Natural killer cell treated with Interleukin-12 subunit alpha and Interleukin-12 subunit beta and Interleukin-15 and Interleukin-18, amount 100 ng/mL, for 72 hours (primary cell): ENCODE measurements at places on chromosomes 4 and X.

DNA sequence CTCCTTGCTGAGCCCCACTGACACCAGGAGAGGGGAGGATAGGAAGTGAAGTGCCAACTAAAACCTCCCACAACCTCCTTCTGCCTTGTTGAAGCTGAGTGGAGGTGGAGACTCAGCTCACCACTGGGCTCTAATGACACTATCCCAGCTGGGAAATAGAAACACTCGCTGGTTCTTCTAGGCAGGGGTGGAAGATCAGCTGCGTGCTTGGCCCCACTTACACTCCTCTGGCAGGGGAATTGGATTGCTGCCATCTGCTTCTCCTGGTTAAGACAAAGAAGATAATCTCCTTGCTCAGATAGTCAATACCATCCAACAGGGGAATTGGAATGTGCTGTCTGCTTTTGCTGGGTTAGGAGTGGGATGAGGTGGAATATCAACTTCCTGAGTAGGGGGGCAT is 392.5 kb downstream of the ZNF674 start:
- H3K4me1 ChIP-seq = no peaks in the 10 kb centered on the region
- no peak overlapping the region for H3K4me3 ChIP-seq
- peaks cover 13% of the 10 kb centered on the region for H3K27me3 ChIP-seq
- H3K36me3 ChIP-seq = no peaks in the 10 kb centered on the region
- DNase-seq = no peak

DNA sequence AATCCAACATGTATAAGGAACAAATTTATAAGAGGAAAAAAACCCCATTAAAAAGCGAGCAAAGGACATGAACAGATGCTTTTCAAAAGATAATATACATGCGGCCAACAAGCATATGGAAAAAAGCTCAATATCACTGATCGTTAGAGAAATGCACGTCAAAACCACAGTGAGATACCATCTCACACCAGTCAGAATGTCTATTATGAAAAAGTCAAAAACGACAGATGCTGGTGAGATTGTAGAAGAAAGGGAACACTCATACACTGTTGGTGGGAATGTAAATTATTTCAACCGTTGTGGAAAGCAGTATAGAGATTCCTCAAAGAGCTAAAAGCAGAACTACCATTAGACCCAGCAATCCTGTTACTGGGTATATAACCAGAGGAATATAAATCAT is 465.4 kb downstream of the TMA16 start:
- no peaks in the 10 kb centered on the region for H3K27me3 ChIP-seq
- H3K36me3 ChIP-seq = no peaks in the 10 kb centered on the region
- H3K27ac ChIP-seq = no peak overlapping the region

DNA sequence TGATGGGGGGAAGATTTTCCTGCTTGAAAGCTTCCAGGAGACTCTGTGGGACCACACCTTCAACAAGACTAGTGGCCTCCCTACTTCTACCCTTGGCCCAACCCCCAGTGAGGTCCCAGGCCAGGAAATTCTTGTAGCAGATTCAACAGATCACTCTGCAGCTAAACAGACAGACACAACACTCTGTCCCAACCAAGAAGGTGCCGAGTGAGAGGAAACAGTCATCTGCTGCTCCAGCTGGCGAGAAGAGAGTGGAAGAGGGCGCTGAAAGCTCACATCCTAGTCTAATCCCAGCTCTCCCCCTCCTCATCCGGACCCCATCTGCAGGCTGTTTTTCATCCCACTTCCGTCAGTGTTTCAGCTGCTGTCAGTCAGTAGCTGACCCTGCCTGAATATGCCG is 63.4 kb downstream of the CHRDL1 start:
- DNase-seq = no peak
- no peak overlapping the region for H3K27ac ChIP-seq
- no peaks in the 10 kb centered on the region for H3K4me1 ChIP-seq
- H3K36me3 ChIP-seq = no peaks in the 10 kb centered on the region
- no peaks in the 10 kb centered on the region for H3K27me3 ChIP-seq

GRCh38 chr4:108786351-108786750 is 23.5 kb upstream of the ETNPPL start:
- H3K36me3 ChIP-seq = no peaks in the 10 kb centered on the region
- no peaks in the 10 kb centered on the region for H3K4me1 ChIP-seq
- H3K27ac ChIP-seq = no peak overlapping the region
- peaks cover 6% of the 10 kb centered on the region for H3K27me3 ChIP-seq
- H3K4me3 ChIP-seq = no peak overlapping the region
- DNase-seq = no peak

DNA sequence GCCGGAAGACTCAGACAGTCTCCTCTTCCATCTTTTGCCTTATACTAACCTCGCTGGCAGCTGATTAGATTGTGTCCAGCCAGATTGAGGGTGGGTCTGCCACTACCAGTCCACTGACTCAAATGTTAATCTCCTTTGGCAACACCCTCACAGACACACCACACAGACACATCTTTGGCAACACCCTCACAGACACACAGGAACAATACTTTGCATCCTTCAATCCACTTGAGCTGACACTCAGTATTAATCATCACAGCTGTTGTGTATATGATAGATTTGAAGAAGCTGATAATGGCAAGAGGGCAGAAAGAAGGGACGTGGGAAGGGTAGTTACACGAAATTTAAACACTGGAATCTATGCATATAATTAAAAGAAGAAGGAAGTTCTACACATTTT is 139.5 kb downstream of the ANKRD50 start:
- no peak overlapping the region for H3K4me3 ChIP-seq
- no peaks in the 10 kb centered on the region for H3K4me1 ChIP-seq
- no peak for DNase-seq

DNA sequence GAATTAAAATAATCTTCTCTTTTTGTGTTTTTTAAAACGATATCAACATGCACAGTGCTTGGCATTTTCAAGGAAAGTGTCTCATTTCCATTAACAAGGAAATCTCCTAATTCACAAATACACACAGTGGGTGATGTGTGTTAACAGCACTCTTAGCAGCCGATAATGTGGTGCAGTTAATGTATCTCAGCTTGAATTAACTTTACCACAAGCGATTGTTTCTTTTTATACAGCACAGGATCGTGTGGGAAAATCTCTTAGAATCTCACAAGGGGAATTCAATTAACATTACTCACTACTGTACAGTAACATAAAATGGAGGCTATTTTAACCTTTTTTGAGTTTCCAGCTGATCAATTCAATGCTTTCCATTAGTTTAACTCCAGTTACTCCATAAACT is 1841.9 kb downstream of the STIM2 start:
- no peaks in the 10 kb centered on the region for H3K27me3 ChIP-seq
- H3K36me3 ChIP-seq = no peaks in the 10 kb centered on the region
- no peaks in the 10 kb centered on the region for H3K4me1 ChIP-seq
- H3K4me3 ChIP-seq = no peak overlapping the region
- DNase-seq = no peak

GRCh38 chrX:41148553-41148952 is 63.3 kb downstream of the USP9X start:
- peaks cover 13% of the 10 kb centered on the region for H3K4me1 ChIP-seq
- no peak overlapping the region for H3K27ac ChIP-seq
- DNase-seq = no peak
- no peak overlapping the region for H3K4me3 ChIP-seq

DNA sequence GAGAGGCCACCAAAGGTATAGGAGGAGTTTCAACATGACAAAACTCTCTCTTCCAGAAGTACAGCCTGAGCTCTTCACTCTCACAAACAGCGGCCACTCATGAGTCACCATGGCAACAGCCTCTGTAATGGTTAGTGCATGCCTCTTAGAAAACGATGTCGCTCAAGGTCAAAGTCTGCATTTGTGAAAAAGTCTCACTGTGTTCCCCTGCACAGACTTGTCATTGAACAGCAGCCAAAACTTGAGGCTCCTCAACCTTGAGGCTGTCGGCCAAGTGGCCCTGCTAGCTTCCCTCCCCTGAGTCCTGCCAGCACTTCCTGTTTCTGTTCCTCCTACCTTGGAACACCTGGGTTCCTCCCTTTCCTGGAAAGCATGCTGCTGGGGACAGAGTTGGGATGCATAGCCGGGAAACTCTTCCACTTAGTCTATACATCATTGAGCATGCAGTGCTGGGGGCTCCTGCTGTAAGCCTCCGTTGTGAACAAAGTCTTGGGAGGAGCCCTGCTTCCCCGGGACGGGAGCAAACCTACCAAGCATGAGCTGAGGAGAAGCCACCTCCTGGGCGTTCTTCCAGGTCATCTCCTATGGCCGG is 66.6 kb downstream of the ING2 start:
- H3K36me3 ChIP-seq = no peaks in the 10 kb centered on the region
- no peak overlapping the region for H3K27ac ChIP-seq
- peaks cover 9% of the 10 kb centered on the region for H3K27me3 ChIP-seq
- no peak overlapping the region for H3K4me3 ChIP-seq

DNA sequence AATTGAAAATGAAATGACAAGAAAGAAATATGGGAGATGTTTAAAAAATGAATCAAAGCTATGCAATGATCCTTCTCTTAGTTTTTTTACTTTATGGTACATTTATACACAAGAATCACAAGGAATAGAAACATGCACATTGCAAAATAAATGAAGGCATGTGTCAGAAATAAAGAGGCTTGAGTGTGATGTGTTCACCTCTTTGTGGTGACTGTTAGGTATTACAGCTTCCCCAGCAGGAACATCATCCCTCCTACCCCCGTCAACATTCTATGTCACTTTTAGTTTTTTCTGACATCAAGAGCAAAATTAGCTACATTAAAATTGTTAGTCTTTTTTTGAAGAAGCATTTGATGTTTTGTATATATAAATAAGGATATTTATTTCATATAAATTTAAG is 214.8 kb downstream of the SLC4A4 start:
- no peak overlapping the region for H3K27ac ChIP-seq
- no peaks in the 10 kb centered on the region for H3K4me1 ChIP-seq
- no peak overlapping the region for H3K4me3 ChIP-seq
- no peak for DNase-seq
- no peaks in the 10 kb centered on the region for H3K27me3 ChIP-seq

- no peak overlapping the region for H3K4me3 ChIP-seq
- DNase-seq = no peak
- no peaks in the 10 kb centered on the region for H3K27me3 ChIP-seq
- H3K27ac ChIP-seq = no peak overlapping the region
- H3K4me1 ChIP-seq = no peaks in the 10 kb centered on the region
These were observed 194.2 kb downstream of the MAD2L1 start for GRCh38 chr4:119872371-119873016.

- no peak overlapping the region for H3K27ac ChIP-seq
- DNase-seq = no peak
- no peaks in the 10 kb centered on the region for H3K4me1 ChIP-seq
- H3K4me3 ChIP-seq = no peak overlapping the region
- no peaks in the 10 kb centered on the region for H3K36me3 ChIP-seq
- no peaks in the 10 kb centered on the region for H3K27me3 ChIP-seq
These were observed 20.6 kb upstream of the PRR27 start for GRCh38 chr4:70133473-70133872.

GRCh38 chr4:149555146-149555545 is 260.5 kb downstream of the IQCM start:
- no peak overlapping the region for H3K4me3 ChIP-seq
- H3K36me3 ChIP-seq = no peaks in the 10 kb centered on the region
- H3K27me3 ChIP-seq = no peaks in the 10 kb centered on the region
- H3K27ac ChIP-seq = no peak overlapping the region
- no peaks in the 10 kb centered on the region for H3K4me1 ChIP-seq

DNA sequence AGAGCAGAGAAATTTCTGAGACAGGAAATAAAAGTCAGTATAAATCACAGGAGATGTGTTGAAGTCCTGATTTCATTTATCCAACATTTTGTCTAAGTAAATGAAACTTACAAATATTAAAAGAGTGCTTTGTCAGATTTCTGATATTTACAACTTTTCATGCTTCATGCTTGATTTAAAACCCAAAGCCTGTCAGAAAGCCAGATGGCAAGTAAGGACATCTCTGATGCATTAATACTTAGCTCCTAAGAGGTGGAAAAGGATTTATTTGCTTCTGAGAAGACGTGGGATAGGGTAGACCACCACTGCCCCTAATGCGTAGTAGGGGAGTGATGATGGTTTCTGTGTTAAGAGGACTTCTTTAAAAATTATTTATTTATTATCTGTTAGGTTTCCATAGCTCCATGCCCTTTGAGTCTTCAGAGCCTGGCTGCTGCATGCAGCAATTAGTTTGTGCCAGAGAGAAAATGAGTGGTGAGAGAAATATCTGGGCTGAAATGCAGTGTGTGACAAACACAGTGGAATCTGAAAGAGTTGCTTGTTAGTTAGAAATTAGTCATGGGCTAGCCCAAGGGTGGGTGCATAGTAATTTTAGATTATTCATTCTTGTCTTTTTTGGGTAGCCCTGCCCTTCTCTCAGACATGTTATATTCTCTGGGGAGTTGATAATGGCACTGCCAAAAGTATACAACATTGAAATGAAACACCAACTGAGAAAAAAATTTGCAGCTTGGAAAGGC is 333.8 kb downstream of the C4orf33 start:
- no peak overlapping the region for H3K4me3 ChIP-seq
- H3K27me3 ChIP-seq = no peaks in the 10 kb centered on the region
- no peak for DNase-seq

GRCh38 chrX:68761086-68761485 is 67.7 kb upstream of the EFNB1 start:
- H3K4me3 ChIP-seq = no peak overlapping the region
- peaks cover 13% of the 10 kb centered on the region for H3K27me3 ChIP-seq
- DNase-seq = no peak

DNA sequence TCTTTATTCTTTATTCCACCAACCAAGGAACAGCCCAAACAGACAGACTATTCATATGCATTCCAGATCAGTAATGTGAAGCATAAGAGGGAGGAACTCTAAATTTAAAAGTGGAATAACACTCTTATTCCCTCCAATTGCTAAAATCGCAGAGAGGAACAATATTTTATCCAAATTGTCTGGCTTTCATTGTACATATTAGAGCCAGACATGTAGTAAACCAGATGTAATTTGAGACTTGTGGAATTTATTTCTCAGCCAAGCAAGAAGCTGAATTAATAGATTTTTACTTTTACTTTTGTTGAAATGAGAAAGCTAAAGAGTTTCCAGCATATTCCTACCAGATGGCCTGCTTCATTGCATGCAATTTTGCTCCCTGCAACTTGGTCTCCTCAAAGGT is 674.6 kb upstream of the SLIT2 start:
- DNase-seq = no peak
- H3K36me3 ChIP-seq = peaks cover 5% of the 10 kb centered on the region
- H3K4me3 ChIP-seq = no peak overlapping the region
- no peaks in the 10 kb centered on the region for H3K4me1 ChIP-seq
- no peaks in the 10 kb centered on the region for H3K27me3 ChIP-seq
- no peak overlapping the region for H3K27ac ChIP-seq

DNA sequence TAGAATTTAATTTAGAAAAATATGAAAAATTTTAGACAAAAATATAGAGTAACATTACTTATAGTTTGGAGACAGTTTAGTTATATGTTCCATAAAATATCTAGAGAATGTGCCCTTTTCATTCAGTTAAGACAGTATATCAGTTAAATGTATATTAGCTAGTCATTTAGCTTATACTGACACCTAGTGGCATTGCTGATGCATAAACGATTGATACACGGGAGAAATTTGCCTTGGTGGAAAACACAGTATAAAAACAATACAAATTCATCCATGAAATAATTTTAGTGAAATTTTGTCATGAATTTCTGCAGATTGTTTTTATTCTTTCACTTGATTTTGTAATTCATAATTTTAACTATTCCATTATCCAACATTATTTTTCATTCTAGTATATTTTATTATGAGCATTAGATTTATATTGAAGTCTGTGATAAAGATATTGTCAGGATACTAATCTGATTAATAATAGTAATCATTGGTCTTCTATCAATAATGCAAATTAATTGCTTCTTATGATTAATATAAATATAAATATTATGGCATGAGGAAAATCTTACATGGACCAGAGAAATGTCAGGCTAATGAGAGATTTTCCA is 219.0 kb downstream of the TLL1 start:
- no peak overlapping the region for H3K4me3 ChIP-seq
- H3K27me3 ChIP-seq = no peaks in the 10 kb centered on the region
- no peaks in the 10 kb centered on the region for H3K4me1 ChIP-seq
- no peak for DNase-seq
- H3K36me3 ChIP-seq = no peaks in the 10 kb centered on the region
- no peak overlapping the region for H3K27ac ChIP-seq
